Caki2 (cell line): ENCODE measurements at places on chromosomes 11 and 22.

DNA sequence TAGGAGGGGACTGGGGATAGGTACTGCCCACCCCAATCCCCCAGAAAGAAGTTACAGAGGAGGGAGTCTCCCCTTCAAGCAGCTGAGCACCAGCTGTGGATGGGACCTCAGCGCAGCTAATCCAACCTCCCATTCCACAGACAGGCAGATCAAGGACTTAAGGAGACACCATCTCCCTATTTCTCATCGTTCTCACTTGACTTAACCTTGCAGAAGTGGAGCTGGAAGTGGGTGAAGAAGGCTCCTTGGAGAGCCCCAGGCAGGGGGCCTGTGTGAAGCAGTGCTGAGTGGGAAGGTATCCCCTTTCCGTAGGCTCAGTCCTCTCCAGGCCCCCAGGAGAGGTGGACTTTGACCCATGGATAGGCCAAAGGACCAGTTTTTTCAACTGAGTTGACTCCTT, 27.3 kb downstream of the USP35 start:
- no peak for DNase-seq

DNA sequence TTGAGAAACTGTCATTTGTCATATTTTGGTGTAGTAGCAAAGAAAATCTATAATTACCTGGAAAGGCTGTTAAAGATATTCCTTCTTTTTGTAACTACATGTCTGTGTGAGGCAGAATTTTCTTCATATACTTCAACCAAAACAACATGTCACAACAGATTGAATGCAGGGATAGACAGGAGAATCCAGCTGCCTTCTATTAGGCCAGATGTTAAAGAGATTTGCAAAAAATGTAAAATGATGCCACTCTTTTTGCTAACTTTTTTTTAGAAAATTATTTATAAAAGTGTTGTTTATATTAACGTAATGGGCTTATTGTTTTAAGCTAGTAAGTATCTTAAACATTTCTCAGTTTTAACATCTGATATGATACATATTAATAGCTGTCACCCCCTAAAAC, 12.7 kb downstream of the DGKZ start:
- no peak for DNase-seq

DNA sequence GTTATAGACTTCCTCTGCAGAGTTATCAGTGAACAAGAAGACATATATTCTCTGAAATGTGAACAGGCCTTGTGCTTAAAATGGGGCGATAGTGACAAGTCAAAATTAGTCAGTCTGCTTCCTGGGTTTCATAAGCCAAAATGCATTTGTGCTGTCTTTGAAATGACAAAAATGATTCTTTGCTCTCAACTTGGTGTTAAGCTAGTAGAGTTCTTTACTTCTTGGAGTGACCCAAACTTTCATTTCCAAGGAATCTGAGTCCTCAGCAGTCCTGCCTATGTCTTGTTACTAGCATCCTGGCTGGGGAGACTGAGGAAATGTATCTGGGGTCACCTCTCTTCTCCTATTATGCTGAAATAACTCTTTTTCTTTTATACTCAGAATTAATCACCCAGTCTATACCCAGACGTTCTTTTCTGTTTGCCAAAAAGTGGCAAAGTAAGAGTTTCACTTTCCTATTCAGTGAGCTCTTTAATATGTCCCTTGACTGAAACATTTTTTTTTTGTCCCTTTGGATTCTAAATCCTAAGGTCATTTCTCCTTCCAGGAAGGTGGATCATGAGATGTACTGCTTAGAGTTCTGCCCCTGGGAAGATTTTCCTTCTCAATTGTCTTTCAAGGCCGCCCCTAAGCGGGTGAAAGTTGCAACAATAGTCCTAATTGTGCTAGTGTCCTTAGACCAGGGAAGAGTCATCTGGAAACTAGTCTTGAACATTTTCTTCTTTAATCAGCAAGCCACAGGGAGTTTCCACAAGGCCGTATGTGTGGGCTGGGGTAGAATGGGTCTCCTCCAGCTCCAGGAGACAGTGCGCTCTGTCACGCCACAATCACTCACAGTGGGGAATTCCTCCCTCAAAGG, 53.0 kb upstream of the RDX start:
- no peak for DNase-seq

GRCh38 chr11:81484196-81484595, 1249.5 kb downstream of the FAM181B start:
- no peak for DNase-seq

DNA sequence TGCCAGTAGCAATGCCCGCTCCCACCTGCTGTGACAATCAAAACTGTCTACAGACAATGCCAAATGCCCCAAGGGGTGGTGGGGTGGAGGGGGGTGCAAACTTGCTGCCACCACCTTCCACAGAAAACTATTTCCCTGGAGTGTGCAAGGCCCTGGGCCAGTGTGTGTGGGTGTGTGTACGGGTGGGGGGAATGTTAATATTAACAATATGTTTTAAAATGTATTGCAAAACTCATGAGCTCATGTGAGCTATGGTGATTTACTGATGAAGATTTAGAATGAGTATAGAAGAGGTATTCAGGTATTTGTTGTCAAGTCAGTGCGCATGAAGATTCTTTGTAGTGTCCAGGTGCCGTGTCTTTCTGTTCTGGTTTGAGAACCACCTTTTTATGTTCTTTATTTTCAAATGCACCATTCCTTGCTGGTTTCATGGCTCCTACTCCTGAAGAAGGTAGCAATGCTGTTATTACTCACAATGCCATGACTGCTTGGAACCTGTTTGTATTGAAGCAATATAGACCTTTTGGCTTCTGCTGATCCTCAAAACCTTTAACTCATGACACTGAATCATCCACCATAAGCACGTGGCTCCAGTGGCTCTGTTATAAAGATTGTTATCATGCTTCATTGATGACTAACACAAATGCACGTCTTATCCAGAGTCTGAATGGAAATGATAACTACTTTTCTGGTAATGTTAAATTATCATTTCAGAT, 29.9 kb upstream of the AQP11 start:
- peak; percentile 57 for DNase-seq

DNA sequence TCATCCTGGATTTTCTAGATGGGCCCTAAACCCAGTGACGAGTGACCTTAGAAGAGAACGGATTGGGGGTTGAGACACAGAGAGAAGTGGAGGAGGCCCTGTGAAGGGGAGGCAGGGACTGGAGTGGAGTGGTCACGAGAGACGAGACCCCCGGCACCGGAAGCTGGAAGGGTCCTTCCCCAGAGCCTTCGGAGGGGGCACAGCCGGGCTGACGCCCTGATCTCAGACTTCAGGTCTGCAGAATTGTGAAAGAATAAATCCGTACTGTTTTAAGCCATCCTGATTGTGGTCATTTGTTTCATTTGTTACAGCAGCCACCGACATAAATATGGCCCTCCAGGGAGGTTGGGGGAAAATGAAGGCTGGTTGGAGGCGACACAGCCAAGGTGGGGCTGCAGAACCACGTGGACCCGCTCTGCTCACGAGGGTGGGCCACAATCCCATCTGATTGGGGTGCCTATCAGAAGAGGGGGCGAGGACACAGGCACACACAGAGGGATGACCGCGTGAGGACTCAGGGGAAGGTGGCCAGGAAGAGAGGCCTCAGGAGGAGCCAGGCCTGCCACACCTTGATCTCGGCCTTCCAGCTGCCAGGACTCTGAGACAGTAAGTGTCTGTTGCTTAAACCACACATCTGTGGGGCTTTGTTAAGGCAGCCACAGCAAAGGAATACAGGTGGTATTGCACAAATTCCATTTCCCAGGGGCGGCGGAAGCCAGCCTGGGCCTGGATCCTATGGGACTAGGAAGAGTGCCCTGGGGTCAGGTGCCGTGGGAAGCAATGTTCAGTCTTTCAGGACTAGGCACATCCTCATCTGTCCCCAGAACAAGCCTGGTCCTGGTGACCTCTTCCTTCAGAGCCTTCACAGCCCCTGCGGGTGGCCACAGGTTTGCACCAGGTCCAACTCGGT, 73.3 kb upstream of the SHANK2 start:
- no peak for DNase-seq

GRCh38 chr22:28442711-28443525, 236.7 kb downstream of the TTC28 start:
- no peak for DNase-seq

- no peak for DNase-seq
These were observed 219.2 kb upstream of the PGR start for GRCh38 chr11:101348786-101349185.

GRCh38 chr22:33109514-33110430, 51.6 kb upstream of the SYN3 start:
- no peak for DNase-seq

GRCh38 chr11:112941104-112941503, 20.1 kb upstream of the NCAM1 start:
- DNase-seq, result no peak

DNA sequence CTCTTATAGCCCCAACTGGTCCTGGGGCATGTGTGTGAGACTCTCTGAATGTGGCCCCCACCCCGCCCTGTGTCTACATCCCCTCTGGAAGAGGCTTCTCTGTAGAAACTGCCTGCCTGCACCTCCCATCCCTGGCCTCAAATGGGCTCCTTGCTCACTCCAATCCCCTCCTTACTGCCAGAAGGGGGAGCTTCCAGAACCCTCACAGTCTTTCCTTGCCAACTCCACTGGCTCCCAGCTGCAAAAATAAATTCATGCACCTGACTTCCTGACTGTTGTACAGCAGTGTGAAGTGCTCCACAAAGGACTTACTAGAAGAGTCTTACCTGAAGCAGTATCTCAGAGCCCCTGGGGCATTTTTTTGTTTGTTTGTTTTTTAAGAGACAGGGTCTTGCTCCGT, 15.2 kb upstream of the SERPIND1 start:
- no peak for DNase-seq

- DNase-seq, result peak; percentile 12
These were observed 23.9 kb upstream of the ZC3H12C start for GRCh38 chr11:110069158-110069737.

DNA sequence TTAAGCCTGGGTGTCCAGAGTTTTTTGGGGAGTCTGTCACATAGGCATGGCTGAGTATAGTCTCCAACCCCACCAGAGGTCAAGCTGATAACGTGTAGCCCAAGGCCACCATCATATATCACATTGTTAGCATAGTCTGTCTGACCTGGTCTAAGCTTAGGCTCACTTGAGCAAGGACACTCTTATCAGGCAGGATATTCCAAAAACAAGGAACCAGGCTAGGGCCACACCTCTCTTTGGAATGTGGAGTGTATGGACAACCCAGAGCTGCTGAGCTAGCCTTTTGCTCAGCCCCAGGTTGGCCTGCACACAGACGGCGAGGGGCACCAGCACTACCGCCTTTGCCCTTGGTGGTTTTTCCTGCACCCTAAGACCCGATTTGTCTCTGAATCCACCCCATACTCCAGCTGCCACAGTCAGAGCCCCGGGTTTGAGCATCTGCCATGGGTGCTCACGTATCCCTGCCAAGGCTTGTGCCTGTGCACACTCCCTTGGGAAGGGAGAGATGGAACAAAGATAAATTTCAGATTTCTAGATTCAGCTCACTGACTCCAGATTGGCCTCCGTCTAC, 7.2 kb downstream of the SNAP29 start:
- DNase-seq, result no peak

DNA sequence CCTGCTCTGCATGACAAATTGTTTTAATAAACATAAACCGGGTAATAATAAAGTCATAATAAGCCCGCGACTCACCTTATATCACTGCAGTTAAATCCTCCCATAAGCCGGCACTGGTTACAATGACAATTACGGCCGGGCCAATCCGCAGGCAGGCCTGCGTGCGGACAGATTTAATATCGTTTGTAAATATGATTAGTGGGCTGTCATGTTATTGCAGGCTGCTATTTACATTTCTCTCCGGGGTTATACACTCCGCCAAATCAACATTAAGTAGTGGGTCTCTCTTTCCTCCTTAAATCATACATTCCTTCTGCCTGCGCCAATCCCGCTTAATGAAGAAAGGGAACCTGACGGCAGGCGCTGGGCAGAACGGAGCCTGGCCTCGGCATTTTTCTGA, 51.8 kb upstream of the LMO1 start:
- no peak for DNase-seq

- DNase-seq, result no peak
These were observed 51.5 kb upstream of the MTNR1B start for GRCh38 chr11:92917927-92918326.

GRCh38 chr22:23131931-23132330, 9.9 kb downstream of the RSPH14 start:
- no peak for DNase-seq

DNA sequence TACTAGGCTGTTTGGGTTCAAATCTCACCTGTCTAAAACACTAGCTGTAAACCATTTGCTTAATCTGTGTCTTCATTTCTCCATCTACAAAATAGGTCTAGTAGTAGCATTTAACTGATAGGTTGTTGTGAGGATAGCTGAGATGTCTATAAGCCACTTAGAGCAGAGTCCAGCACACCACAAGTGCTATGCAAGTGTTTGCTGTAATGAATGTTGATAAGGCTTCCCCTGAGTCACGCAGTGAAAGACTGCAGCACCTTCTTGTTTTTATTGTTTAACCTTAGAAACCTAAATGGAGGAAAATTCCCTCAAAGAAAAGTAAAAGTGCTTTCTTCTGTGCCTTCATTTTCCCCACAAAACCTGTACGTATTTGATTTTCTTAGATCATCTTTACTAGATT, 23.1 kb upstream of the LDHA start:
- no peak for DNase-seq

DNA sequence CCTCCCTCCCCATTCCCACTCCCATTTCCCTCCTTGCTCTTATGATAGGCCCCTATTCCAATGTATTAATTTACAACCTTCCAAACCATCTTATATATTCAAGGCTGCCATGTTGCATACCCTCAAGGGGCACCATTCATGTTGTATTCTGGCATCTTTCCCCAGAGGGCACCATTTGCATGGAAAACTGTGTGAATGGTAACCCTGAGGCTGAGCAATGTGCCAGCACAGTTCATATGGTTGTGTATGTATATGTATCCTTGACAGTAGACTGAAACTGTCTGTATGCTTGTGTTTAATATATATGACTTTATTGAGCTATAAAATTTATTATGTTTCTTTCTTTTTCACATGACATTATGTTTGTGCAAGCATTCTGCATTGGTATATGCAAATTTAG, 7.3 kb downstream of the RASSF10 start:
- peak; percentile 22 for DNase-seq

- peak; percentile 96 for DNase-seq
These were observed 31.0 kb downstream of the MCM5 start for GRCh38 chr22:35430897-35431322.

DNA sequence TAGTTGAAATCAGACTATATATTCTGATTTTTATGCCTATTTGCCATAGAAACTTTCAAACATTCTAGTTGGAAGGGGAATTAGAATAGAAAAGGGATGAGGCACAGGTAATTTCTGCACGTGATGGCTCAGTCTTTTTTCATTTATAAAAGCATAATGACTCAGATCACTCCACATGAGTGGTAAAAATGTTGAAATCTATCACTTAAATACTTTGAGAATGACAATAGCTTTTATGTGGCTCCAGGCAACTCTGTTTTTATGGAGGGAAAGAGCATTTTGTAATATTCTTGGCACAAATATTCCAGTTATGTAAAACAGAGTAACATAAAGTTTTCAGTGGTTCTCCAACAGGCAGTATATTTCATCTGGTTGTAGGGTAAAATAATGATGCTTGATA, 5.9 kb upstream of the MMP3 start:
- no peak for DNase-seq

DNA sequence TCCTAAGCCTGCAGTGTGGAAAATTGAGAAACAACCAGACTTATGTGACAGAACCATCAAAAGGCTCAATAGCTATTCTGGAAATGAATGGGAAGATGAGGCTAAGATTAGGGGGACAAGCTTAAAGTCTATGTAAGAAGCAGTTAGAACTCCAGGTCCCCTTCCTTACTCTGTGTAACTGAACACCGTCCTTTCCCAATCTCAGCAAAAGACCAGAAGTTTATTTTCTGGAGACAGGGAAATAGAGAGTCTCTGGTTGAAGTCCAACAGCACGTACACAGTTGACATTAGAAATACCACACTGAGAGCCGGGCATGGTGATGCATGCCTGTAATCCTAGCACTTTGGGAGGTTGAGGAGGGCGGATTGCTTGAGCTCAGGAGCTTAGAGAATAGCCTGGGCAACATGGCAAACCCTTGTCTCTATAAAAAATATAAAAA, 93.9 kb downstream of the CD44 start:
- no peak for DNase-seq
